ENCODE measurements at places on chromosomes 5 and 9.

DNA sequence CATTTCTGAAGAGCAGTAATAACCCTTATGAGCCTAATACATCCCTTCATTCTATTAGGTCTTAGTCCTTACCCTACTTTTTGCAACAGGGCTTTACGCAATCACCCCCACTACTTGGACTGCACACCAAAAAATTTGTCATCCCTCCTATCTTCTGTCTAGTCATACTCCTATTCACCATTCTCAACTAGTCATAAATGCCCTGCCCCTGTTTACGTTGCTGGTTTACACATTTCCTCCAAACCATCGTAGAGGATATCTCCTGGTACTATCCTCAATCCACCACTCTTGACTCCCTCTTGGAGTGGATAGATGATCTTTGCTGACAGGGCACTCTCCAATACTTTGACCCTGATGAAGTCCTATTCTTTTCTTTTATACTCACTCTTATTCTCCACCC lies 98.2 kb upstream of the CCNG1 start:
- DNase-seq, result no peak

DNA sequence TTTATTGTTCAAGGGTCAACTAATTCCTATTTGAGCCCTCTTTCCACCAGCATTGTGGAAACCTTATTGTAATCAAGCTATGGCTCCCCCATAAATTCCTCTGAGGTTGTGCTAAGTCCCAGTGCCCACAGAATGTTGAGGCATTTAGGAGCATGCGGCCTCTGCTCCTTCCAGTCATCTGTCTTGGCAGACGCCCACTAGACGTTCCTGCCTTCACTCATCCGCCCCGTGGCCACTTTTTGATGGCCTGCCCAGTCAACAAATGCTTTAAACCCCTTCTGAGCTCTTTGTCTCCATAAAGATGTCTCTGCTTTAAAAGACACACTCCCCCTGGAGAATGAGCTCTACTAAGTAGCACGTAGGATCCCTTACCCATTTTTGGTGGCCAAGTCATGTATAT lies 104.7 kb downstream of the GAS1 start:
- no peak for DNase-seq

- DNase-seq, result no peak
These were observed 26.1 kb downstream of the TTC23L start for GRCh38 chr5:34865091-34865490.

DNA sequence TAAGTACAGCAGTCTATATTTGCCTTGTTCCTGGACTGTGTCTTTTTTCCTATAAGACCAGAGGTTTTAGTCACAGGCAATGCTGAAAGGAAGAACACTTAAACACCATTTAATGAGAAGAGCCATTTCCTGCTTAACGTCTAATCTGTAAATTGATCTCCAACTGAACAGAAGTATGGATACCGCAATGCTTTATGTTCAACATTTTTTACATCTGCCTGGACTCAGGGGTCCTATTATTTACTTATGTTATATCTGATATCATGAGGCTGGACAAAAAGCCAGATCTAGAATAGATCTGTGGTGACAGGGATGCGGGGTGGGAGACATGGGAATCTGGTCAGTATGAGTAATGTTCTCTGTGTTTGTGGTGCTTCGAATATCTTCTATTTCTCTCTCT lies 334.6 kb upstream of the MPDZ start:
- DNase-seq, result no peak

GRCh38 chr9:109239240-109239639 lies 72.2 kb upstream of the FRRS1L start:
- DNase-seq, result no peak

DNA sequence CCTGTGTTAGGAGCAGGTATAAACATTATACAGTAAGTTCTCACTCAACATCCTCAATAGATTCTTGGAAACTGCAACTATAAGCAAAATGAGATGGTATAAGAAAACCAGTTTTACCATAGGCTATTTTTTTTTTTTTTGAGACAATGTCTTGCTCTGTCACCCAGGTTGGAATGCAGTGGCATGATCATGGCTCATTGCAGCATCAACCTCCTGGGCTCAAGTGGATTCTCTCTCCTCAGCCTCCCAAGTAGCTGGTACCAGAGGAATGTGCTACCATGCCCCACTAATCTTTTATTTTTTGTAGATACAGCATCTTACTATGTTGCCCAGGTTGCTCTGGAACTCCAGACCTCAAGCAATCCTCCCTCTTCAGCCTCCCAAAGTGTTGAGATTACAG lies 50.1 kb upstream of the ADRB2 start:
- no peak for DNase-seq

DNA sequence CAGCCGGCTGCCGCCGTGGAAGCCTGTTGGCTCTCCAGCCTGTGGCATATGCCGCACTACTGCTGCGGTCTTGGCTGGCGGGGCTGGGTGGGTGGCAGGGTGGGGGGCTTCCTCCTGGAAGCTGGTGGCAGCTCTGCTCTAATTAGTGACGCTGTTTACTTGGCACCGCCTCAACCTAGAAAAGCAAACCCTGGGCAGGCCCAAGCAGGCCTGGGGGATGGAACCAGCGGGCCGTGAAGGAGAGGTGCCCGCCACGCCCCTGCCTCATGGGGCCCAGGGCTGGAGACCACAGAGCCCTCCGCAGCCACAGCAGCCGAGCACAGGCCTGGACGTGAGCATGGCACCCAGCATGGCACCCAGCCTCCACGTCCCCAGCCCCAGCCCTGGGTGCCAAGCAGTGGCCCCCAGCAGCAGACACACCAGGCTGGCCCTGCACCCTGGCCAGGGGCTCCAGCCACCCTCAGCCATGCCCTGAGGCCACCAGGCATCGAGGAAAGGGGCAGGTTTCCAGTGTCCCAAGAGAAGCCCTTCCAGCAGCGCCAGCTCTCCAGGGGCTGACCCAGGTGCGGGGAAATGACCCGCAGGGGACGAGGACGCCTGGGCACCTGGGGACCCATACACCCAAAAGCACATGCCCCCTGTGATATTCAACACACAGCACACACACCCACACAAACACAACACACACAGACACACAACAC lies 5.4 kb upstream of the CCDC187 start:
- no peak for DNase-seq

DNA sequence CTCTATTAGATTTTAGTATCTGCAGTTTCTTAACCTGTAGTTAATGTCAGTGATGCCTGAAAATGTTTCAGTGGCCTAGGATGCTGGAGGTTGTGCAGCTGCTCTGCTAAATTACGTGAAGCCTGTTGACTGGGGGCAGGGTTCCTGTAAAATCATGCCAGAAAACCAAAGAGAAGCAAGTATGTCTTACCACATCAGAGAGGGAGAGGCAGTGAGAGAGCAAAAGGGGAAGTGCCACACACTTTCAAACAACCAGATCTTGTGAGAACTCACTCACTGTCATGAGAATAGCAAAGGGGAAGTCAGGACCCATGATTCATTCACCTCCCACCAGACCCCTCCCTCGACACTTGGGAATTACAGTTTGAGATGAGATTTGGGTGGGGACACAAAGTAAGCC lies 83.9 kb upstream of the CYLC2 start:
- no peak for DNase-seq

All from CD4-positive, alpha-beta T cell treated with Interleukin-2 at 100 ng/mL for 4 hours (primary cell).